AG08396 (cell line): ENCODE measurements at places on chromosomes 2 and 18.

GRCh38 chr2:156790343-156791037, 354.3 kb downstream of the GPD2 start:
- DNase-seq: no peak

- DNase-seq: no peak
Observed at GRCh38 chr2:19473350-19473749, 114.9 kb upstream of the OSR1 start.

GRCh38 chr18:77617694-77618093, 368.0 kb downstream of the GALR1 start:
- DNase-seq: no peak

DNA sequence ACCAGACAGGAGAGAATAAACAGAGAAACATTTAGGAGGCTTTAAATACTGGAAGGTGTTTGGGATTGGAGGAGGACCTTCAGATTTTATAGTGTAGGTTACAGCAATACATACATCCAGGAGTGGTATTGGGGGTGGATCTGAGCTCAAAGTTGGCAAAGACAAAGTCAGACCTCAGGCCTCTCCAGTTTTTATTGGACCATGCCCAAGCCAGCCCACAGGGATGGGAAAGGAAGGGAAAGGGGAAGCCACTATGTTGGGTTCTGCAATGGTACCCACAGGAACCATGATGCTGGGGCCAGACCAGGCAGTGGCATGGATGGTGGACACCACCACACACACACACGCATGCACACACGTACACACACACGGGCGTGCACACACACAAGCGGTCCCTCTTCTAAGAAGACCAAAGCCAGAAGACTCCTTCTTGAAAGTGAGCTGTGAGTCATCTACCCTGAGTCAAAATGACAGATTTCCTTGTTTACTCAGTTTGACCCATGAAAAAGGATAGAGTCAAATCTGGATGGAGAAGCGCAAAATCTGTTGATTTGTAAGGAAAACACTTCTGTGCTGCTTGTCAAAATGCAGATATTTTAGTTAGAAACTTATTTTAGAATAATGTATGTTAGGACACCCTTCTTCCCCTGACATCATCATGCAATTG, 87.9 kb downstream of the TRABD2A start:
- no peak for DNase-seq

GRCh38 chr2:220708366-220708765, 863.7 kb downstream of the EPHA4 start:
- DNase-seq: peak; percentile 16

GRCh38 chr18:62937065-62937464, 221.7 kb downstream of the PHLPP1 start:
- no peak for DNase-seq

DNA sequence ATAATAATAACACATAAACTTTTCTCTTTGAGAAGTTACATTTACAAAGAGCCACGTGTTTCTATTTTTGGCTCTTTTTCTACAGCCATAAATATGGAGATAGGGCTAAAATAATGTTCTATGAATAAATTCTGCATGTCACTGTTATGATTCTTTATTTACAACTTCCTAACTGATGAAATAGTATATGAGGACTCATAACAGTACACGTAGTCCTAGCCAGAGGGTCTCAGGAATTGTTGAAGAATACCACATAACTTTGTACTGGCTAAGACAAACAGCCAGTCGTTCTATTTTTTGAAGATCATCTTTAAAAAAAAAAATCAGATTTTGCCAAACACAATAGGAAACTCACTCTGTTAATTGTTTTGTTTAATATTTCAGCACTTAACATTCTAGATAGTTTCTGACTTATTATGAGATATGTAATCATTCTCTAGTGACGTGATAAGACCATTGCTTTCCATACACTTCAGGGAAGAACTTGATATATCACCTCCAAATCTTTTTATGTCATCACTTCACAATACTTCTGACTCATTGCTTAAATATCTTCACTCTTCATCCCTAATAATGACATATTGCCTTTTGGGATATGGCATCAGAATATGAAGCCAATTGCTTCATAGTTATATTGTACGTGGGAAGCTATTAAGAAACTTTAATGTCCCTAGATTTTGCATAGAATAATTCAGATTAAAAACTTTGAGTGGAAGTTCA, 256.1 kb downstream of the XIRP2 start:
- no peak for DNase-seq
